Heart right ventricle (tissue), 16 donors: ENCODE measurements at places on chromosomes 2 and 18.

GRCh38 chr2:42895791-42896135, 103.4 kb upstream of the HAAO start:
- no peak for DNase-seq

- no peak for DNase-seq
These were observed 86.0 kb upstream of the TWIST2 start for GRCh38 chr2:238761868-238762267.

DNA sequence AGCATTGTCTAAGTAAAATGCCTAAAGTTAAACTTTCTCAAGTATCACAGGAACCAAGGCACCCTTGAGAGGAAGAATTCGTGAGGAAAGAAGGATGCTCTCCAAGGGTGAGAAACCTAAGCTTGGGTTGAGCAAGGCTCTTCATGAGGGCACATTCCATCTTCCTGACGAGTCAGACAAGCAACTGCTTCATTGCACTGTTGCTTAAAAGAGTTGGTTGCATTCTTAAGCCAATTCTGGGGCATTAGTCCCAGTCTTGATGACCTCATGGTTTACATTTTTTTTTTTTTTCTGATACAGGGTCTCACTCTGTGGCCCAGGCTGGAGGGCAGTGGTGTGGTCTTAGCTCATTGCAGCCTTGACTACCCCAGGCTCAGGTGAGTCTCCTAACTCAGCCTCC, 237.5 kb downstream of the ACTR3 start:
- no peak for DNase-seq

GRCh38 chr2:241041589-241042158, 43.3 kb downstream of the SNED1 start:
- no peak for DNase-seq
